Left hindlimb (tissue), 1 donor: ENCODE measurements at places on chromosomes 6 and 20.

DNA sequence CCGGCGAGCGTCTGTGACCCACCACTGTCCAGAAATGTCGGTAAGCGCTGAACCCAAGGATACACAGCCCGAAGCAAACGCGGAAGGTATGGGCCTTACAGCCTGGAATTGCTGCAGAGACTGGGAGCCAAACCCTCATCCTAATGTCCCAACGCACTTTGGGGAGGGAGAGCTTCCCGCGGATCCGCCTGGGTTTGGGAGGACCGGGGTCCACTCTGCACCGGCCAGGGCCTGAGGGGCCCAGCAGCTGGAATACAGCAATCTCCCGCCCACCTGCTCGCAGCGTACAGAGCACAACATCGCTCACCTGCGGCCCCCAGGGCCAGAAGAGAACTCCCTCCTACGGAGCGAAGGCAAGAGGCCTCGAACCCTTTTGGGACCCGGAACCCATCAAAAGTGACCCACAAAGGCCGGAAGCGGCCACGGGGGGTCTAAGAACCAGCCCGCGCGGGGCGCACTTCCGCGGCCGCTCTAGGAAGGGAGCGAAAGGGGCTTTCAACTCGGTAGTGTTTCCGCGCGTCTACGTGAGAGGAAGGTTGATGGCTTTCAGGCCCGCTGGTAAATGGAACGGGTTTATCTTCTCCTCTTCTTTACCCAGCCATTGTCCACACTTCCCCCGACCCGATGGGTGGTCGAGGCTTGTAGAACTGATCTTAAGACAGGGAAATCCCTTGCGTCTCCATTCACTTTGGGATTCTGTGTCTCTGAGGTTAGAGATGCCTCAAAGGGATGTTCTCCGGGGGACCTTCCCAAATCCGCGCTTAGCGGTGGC lies at the start of gene ZSCAN12:
TSS of gene ZSCAN12 (minus strand) at position 398 of the 772 bp plus-strand sequence. CDS start 1,342 bp downstream, outside the sequence.
- peak; percentile 88 for DNase-seq

DNA sequence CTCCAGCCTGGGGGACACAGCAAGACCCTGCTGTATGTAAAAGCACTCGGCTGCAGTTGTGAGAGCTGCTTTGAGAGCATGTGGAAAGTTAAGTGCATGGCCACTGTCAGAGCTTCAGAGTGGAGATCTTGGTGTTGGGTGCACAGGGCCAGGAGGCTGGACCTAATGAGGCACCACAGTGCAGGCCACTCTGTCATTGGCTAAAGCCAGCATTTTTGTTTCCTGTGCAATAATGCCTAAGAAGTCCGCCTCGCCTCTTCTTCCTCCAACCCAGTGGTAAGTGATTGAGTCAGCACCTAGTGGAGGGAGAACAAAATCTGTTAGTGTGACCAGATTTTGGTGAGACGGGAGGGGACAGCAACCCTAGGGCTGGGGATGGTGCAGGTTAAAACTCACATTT lies 60.6 kb downstream of the SSR1 start:
- DNase-seq, result no peak

DNA sequence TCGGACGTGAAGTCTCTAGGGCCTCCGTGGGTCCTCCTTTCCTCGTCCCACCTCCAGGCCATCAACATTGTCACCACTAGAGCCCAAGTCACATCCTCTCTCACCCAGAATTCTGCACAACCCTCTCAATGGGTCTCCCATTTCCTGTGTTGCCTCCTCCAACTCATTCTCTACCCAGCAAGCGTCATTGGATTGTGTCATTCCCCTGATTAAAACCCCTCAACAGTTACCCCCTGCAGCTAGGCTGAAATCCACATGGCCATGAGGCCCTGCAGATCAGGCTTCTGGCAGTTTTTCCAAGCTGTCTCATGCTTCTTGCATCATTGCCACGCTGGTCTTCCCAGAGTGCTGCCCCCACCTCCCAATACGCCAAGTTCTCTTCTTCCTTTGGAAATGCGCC lies 12.9 kb upstream of the FAM210B start:
- no peak for DNase-seq

GRCh38 chr20:53833333-53834061 lies 236.9 kb downstream of the BCAS1 start:
- DNase-seq, result no peak

GRCh38 chr6:9521152-9521530 lies 893.7 kb downstream of the TFAP2A start:
- DNase-seq, result no peak

DNA sequence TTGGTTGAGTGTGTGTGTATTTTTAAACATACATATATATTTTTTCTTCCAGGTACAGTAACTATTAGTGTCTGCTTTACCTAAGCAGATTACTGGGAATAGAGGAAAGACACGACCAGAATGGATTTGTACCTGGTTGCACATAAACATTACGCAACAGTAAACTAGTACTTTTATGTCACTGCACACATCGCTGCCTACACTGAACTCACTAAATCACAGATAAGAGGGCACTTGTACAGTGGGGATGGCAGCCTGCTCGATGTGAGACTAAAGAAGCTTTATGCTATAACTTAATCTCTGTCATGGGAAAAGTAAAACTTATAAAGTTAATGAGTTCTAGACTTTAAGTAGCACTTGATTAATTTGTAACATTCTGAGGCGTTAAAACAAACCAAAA lies 89.5 kb upstream of the SIM1 start:
- DNase-seq, result no peak
